ENCODE measurements at places on chromosomes 1 and 21.

DNA sequence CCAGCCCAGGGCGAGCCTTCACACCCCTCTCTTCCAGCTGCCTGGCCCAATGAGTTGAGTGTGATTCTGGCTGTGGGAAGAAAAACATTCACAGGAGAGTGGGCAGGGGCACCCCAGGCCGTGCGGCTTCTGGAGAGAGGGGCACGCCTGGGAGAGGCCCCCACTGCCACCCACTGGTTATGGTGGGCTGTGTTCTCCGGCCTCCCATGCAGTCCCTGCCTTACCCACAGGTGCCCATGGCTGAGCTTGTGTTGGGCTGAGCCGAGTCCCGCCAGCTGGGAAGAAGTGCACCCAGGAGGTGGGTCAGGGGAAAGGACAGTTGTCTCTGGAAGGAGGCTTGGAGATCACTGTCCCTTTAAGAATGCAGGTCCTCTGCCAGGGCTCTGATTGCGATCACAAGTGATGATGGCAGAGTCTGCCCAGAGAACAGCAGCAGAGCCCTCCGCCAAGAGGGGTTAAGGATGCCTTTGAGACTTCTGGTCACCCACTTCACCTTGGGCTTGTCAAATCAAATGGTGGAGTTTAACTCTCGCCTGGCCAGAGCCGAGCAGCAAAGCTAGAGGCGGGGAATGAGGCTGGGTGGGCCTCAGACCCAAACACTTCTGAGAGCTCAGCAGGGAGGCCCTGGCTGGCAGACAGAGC, 124.7 kb upstream of the ARHGEF16 start:
- no peak for DNase-seq

DNA sequence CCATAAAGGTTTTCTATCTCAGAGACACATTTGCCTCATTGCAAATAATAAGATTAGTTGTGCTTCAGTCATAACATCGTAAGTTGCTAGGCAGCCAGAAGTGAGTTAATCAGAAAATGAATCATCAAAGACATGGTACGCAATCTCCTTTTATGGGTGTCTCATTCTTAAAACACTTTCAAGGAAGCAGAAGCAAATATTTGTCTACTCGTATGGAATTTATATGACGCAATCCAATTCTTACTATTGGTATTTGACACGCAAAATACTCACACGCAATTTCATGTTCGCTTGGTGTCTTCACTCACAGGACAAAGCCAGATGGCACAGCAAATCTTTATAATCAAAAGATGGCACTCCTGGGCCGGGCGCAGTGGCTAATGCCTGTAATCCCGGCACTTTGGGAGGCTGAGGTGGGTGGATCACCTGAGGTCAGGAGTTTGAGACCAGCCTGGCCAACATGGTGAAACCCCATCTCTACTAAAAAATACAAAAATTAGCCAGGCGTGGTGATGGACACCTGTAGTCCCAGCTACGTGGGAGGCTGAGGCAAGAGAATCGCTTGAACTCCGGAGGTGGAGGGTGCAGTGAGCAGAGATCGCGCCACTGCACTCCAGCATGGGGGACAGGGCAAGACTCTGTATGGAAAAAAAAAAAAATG, 56.4 kb downstream of the HLCS start:
- DNase-seq = peak; percentile 99

DNA sequence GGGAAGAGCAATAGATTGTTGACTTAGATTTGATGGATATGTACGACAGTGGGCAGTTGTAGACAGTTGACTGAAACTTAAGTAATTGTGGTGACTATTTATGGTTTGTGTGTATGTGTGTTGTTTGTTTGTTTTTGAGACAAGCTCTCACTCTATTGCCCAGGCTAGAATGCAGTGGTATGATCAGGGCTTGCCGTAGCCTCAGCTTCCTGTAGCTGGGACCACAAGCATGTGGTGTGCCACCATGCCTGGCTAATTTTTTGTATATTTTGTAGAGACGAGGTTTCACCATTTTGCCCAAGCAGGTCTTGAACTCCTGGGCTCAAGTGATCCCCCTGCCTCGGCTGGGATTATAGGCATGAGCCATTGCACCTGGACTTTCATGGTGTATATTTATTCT, 9.8 kb downstream of the SDHC start:
- DNase-seq = no peak

DNA sequence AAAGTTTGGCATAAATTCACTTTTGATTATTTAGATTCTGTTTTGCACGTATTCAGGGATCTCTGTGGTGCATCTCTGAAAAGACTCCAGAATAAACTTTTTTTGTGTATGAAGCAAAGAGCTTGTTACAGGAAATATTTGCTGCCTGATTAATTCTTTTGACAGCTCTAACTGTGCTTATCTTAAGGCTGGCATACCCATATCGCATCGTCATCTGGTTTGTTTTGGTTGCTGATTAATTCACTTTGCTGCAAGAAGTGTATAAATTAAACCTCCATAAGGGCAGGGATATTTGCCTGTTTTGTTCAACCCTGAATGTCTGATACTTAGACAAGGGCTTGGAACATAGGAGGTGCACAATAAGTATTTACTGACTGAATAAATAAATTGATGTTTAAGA, 17.5 kb upstream of the DUSP10 start:
- peak; percentile 40 for DNase-seq

GRCh38 chr21:34046917-34047316, 26.5 kb upstream of the MRPS6 start:
- DNase-seq = no peak

DNA sequence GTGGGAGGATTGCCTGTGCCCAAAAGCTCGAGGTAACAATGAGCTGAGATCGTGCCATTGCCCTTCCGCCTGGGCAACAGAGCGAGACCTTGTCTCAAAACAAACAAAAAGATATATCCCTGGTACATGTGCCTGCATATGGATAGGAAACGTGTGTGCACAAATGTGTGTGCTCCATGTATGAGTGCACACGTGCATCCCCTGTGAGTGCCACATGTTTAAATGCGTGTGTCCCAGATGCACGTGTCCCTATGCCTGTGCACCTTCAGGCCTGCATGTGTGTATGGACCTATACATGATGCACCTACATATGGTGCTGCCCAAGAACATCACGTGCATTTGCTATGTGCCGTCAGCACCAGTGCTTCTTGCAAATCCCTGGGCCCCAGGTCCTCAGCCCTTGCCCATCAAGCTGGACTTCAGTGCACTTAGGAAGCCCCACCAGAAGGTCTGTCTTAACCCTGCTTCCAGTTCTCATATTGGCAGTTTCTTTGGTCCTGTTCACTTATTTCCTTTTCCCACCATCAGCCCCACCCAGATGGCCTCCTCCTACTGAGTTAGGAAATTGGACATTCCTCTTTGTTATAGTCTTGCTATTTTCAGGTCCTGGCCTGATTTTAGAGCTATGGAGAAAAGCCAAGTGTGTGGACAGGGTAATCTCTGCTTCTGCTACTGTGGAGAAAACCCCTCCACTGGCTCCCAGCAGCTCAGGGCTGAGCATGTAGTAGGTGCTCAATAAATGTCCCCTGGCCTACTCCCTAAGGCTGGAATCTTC, 15.4 kb downstream of the TIE1 start:
- DNase-seq = peak; percentile 45

GRCh38 chr1:226717256-226717909, 21.7 kb downstream of the ITPKB start:
- DNase-seq = no peak

GRCh38 chr1:89808441-89809117, 12.3 kb upstream of the LRRC8D start:
- peak; percentile 65 for DNase-seq

DNA sequence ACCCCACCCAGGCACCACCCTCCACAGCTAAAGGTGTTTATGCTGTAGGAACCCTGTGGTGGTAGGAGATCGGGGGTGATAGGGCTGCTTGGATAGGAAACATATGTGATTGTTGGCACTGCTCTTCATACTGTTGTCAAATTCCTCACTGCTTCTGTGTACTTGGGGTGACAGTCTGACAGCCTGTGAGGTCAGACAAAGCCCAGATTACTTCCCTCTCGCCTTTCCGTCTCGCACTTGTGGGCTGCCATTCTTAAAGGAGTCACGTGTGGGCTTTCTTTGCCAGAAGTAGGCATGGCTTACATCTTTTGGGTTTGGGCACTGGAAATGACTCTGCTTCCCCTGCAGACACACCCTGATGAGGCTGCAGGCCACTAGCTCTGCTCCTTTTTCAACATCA, 363.8 kb downstream of the DISC1 start:
- DNase-seq = no peak

- DNase-seq = no peak
Measured at GRCh38 chr1:181846001-181846645, 215.4 kb downstream of the ZNF648 start.

- peak; percentile 81 for DNase-seq
Measured at GRCh38 chr1:74733604-74734484, 892 bp downstream of the TYW3 start.

DNA sequence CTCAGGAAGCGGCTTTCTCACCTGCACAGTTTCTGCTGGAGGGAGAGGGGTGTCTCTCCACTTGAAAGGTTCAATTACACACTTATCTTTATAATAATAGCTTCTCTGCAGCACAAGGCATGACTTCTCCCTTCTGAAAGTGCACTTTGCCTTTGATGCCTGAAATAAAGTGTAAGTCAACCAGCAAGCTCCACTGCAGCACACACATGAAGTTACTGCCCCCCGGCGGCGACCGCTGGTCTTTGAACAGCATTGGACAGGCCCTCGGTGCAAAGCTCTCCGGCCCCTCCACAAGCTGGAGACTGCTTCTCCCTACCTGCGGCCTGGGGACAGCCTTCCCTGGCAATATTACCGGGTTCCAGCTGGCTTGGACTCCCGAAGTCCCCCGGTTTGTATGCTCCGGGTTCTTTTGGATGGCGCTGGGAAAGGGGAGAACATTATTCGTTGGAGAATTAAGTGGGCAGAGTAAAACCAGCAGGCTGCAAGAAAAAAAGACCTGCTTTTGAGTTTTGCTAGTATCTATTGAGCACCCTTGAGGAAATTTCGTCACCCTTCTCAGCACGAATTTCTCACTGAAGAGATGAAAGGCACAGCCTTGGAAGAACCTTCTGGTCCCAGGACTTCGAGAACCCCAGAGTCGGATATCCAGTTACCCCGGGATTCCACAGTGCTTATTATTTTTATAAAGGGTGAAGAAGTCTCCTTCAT, 11.8 kb downstream of the RCAN1 start:
- DNase-seq = peak; percentile 77

- peak; percentile 40 for DNase-seq
Measured at GRCh38 chr1:20950679-20951078, 163.6 kb upstream of the HP1BP3 start.

- no peak for DNase-seq
Measured at GRCh38 chr1:166903232-166903631, 27.2 kb upstream of the TADA1 start.

DNA sequence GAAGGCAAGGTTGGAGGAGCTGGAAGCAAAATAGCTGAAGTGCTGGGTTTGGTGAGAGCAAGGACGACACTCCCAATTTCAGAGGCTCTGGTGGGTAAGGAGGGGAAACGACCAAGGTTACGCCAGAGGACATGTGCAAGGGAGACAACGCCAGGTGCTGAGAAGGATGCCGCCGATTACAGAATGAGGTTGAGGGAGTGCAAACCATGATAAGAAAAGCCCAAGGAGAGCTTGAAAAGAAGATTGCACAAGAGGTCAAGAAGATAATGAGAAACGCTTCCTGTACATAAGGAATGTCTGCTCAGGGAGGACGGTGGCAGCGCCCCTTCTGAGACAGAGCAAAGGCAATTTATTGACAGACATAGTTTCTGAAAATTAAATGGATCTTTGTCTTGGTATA, 382.0 kb upstream of the PROX1 start:
- DNase-seq = no peak

GRCh38 chr1:197210426-197210825, 57.6 kb upstream of the CRB1 start:
- DNase-seq = peak; percentile 25

GRCh38 chr1:164613176-164613575, 54.2 kb downstream of the PBX1 start:
- peak; percentile 35 for DNase-seq

DNA sequence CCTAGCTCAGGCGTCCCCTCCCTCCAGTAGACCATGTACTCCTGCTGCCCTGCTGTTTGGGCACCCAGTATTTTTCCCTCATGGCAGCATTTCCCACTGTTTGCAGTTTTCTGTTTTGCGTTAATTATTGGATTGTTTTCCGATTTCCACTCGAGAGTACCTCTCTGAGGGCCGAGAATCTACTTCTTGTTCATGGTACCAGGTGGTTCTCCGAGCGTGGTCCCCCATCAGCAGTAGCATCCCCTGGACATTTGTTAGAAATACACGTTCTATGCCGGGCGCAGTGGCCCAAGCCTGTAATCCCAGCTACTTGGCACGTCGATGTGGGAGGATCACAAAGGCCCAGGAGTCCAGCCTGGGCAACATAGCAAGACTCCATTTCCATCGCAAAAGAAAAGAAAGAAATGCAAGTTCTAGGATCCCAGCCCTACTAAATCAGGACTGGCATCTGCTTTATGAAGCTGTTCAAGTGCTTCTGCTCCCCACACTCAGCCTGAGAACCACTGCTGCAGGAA, 690 bp downstream of the RRP1 start:
- DNase-seq = no peak

DNA sequence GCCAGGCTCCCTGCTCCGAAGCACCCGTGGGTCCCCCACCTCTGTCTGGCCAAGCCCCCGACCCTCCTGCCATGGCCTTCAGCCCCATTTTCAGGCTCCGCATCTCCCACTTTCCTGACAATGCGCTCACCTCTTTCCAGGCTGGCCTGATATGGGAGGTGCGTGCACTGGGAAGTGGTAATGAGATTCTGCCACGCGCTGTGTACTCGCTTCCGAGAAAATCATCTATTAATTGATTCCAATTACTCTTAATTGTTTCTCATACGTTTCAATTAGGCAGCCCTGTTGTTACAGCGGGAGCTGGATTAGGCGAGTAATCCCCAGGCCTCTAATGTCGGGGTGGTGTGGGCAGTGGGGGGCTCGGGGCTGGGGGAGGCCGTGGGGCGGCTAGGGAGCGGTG, 122.4 kb upstream of the ARHGEF16 start:
- DNase-seq = no peak

DNA sequence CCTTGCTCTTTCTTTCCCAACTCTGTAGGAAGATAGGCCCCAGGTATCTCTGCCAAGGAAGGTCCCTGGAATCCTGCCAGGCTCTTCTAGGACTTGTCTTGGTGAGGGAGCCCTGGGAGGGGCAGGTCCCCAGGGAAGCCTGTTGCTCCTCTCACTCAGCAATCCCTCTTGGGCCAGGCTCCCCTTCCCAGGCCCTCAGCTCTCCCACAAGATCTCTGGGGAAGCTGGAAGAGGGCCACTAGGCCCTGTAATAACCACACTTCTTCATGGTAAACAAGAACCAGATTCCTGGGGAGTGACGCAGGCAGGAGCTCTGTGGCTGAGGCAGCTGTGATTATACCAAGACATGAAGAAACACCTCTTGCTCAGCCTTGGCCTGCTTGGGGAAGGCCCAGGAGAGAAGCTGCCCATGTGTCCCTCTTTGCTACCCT, 9.9 kb upstream of the MAPKAPK2 start:
- peak; percentile 99 for DNase-seq

DNA sequence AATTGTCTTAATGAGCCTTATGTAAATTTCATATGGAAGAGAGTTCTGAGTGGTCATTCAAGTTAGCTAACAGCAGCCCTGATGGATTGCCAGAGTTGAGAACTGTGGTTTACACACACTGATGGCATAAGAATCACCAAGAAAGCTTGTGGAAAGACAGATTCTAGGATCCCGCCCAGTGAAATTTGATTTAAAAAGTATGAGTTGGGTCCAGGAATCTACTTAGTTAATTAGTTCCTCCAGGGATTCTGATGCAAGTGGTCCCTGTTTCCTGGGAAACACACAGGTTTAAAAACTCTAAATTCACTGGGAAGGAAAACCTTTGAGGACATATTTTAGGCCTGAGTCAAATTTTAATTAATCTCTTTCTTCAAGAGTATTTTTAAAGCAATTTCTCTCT, 144.3 kb downstream of the NTPCR start:
- no peak for DNase-seq

GRCh38 chr1:211920602-211921226, 90.2 kb upstream of the LPGAT1 start:
- no peak for DNase-seq

Data from fibroblast of pulmonary artery (primary cell).